ENCODE measurements at places on chromosomes 2 and 18. TPM values are rescaled to one million over a fixed set of nuclear protein-coding genes. Genes with fewer than 3 reads are reported as not detected.

The CNDP1 gene
- not detected for total RNA-seq

The KLF11 gene
- total RNA-seq = 13.0 TPM

The KCNF1 gene
- total RNA-seq = not detected

The MSGN1 gene
- not detected for total RNA-seq

The SEPTIN10 gene
- total RNA-seq = 33.1 TPM

The ORMDL1 gene
- 36.4 TPM for total RNA-seq

The ADGRF3 gene
- 2.1 TPM for total RNA-seq

The PKDCC gene
- total RNA-seq = 3.8 TPM

The GALNT13 gene
- total RNA-seq = 3.8 TPM

The SCYGR4 gene
- not detected for total RNA-seq

The TANK gene
- 25.9 TPM for total RNA-seq

The GCG gene
- total RNA-seq = not detected

The TANC1 gene
- total RNA-seq = 17.0 TPM

The SPATA3 gene
- not detected for total RNA-seq

The MEP1B gene
- total RNA-seq = not detected

The IL36RN gene
- not detected for total RNA-seq

The TMEM169 gene
- total RNA-seq = 0.88 TPM

The REEP1 gene
- 1.4 TPM for total RNA-seq

The SP140 gene
- total RNA-seq = 0.32 TPM

The ABCG8 gene
- total RNA-seq = not detected

The STAT4 gene
- 0.11 TPM for total RNA-seq

The TMEFF2 gene
- 0.40 TPM for total RNA-seq

The SYT4 gene
- total RNA-seq = not detected

The FOXD4L1 gene
- 0.19 TPM for total RNA-seq

All from A375 (cell line).